ENCODE measurements at places on chromosomes 5 and 9.

DNA sequence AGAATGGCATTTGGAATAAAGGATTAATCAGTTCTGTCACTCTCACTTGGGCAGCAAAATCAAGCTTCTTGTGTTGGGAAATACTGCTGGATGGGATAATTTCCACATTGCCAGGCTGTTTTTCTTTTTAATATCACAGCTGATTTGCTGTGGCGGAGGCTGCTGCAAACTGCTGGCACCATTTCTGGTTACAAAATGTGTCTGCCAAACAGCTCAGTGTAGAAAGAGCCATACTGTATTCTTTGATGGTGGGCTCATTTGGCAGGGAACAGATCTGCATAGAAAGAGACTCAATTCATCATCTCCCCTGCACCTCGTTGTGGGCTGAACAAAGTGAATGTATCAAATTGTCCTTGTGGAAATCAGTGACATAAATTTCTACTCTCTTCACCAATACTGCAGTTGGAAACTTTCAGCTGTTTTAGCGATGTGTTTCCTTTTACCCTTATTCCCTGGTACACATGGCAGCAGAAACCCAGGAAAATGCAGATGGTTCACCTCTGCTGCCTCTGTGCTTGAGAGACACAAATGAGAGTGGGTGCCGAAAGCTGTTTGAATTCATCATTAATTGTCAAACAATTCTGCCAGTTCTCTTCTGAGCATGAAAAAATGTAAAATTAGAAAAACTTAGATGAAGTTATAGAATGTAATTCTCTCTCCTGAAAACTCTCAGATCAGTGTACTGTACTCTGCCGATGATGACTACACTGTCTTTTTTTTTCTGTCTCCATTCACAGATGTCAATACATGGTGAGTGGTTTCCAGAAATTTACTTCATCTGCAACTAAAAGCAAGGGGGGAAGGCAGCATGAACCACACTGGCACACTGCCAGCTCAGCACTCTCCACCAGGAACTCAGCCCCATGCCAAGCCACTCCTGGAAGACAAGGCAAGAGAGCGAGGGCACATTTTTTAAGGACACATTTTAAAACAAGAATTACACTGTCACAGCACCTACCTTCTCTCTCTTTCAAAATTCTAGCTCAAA lies 75.0 kb downstream of the HMHB1 start:
- DNase-seq: no peak

GRCh38 chr9:124355941-124356744 lies 59.1 kb downstream of the PSMB7 start:
- no peak for DNase-seq

DNA sequence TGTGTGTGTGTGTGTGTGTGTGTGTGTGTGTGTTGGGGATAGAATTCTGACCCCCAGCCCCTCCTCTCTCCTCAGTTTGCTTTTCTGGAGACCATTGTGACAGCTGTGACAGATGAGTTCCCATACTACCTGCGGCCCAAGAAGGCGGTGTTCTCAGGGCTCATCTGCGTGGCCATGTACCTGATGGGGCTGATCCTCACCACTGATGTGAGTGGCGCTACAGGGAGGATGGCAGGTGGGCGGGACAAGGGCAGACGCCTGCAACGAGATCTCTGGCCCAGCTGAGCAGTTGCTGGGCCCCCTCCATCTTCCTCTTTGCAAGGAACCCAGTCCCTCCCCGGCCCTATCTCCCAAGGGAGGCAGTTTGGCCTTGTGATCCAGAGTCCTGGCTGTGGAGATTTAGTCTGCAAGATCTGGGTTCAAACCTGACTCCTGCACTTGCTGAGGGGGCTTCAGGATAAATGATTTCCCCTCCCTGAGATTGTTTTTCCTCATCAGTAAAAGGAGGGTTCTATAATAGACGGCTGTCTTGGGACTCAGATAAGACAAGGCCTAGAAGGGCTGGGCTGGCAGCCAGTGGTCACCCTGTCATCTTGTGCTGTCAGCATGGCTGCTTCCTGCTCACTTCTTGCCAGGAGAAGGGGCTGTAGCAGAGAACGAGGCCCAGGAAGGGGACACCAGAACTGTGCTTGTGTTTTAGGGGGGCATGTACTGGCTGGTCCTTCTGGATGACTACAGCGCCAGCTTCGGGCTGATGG lies 14.1 kb downstream of the SLC6A7 start:
- no peak for DNase-seq

DNA sequence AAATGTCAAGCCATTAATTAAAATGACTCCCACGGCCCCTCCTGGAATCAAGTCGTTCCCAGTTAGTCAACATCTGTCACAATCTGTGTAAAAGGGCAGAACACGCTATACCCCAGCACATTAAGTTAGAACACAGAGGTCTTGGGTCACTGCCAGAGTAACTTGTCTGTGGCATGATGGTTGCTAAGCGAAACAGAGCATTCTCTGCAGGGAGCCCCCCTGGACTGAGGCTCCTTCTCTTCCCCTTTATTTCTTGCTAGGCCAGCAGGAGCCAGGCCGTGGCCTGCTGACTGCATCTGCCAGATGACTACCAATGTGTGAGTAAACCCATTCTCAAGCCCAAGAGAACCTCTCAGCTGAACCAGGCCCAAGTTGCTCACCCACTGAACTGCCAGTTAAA lies 51.9 kb upstream of the ZBED3 start:
- DNase-seq: no peak

DNA sequence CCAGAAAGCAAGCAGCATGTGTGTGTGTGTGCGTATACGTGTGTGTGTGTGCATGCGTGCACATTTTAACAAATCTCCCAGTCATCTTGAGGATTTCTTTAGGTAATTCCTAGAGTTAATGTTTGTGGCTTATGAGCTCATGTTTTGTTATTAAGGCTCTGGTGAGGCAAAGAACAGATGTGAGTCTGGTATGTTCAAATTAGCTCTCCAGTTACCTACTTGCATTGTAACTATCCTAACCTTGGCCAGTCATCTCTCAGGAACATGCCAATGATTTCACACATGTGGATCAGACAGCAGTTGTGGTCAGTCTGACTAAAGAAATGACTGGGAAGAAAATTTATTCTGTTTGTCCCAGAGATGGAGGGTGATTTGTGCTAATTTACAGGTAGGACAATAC lies 163.1 kb downstream of the IZUMO3 start:
- DNase-seq: no peak

DNA sequence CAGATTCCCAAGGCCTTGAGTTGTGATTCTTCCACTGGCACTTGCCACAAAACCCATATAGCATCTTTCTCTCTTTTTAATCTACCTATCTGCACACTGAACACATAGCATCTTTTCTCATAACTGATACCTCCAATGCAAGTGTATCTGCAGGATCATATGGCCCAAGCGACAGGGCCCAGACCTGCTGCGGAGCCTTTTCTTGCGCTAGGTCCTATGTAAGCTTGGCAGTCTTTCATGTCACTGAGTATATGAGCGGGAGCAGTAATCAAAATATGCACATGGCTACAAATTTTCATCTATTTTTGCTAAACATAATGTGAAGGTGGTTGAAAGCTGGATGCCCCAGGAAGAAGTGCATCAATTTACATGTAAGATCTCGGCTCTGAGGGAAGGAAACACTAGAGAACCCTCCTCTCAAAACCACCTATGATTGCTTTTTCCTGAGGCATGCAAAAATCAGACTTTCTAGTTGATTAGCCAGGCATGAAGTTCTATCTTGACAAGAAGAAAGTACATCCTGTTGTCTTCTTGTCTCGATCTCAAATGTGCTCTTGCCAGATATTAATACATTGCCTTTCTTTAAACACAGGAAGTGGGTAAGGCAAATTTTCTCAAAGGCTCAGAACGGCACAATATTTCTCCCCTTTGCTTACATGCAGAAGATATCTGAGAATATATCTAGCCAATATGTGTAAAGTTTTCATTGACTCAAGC lies 26.9 kb upstream of the CEMIP2 start:
- no peak for DNase-seq

DNA sequence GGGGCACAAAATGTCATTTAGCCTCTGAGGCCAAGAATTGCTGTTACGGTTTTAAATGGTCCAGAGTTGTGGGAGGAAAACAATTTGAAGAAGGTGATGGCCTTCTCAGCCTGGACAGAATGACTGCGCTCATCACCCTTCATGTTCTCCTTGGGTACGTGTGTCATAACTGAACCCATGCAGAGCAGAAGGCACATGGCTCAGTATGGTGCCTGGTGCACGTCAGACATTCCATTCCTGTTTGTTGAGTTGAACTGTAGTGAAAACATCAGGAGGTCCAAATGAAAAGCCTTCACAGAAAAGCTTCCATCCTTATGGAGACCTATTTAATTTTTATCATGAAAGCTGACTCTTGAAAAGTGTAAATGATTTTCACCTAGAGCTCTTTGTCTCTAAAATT lies 133.2 kb downstream of the CFAP90 start:
- no peak for DNase-seq

GRCh38 chr5:17680737-17681136 lies 46.5 kb downstream of the TAF11L14 start:
- no peak for DNase-seq

DNA sequence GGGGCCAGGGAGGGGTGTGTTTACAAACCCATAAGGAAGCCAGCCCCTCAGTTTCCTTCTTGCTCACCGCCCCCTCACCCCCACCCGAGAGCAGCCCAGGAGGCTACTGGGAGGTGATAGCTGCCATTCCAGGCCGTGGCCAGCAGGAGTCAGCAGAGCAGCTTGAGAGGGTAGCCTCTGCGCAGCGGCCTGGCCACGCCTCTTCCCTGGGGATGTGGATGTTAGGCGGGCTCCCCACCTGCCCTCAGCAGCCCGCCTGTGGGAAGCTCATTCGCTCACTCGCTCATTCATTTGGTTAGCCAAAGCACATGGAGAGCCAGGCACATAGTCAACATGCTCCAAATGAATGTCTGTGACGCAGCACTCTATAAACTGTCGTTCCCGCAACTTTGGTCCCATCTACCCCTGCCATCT lies 6.1 kb upstream of the DPM2 start:
- DNase-seq: peak; percentile 67

DNA sequence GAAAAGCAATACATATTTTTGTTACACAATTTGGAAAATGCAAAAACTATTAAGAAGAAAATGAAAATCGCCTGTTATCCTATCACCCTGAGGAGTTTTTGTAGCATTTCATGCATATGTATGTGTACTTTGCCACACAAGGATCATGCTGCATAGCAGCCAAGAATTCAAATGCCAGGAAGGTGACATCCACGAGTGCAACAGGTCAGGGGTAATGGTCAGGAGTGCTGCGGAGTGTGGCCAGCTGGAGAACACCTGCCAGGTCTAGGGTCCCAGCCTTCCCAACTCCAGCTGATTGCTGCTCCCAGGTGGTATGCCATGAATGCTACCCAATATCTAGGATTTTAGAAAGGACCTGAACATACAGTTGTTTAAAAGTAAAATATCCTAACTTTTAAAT lies 617.1 kb downstream of the PRELID2 start:
- DNase-seq: no peak

DNA sequence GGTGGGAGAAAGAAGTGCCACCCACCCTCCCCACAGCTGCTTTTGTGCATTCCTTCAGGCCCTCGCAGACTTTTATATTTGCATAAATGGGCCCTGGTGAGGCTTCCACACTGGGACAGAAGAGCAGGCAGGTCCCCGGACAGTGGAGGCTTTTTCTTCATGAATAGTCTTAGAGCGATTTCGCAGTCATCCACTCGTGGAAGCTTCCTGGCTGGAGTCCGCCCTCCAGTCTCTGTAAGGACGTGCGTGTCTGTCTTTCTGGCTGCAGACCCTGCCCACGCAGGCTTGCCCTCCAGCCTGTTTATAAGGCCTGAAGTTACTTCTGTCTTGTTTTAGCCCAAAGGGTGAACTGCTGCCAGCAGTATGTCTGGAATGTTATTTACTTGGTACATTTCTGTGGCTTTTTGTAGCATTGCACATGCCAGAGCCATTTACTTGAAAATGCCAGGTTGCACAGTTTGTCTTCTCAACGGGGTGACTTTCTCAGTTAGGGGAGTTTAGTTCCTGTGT lies 195.7 kb downstream of the AOPEP start:
- DNase-seq: no peak

DNA sequence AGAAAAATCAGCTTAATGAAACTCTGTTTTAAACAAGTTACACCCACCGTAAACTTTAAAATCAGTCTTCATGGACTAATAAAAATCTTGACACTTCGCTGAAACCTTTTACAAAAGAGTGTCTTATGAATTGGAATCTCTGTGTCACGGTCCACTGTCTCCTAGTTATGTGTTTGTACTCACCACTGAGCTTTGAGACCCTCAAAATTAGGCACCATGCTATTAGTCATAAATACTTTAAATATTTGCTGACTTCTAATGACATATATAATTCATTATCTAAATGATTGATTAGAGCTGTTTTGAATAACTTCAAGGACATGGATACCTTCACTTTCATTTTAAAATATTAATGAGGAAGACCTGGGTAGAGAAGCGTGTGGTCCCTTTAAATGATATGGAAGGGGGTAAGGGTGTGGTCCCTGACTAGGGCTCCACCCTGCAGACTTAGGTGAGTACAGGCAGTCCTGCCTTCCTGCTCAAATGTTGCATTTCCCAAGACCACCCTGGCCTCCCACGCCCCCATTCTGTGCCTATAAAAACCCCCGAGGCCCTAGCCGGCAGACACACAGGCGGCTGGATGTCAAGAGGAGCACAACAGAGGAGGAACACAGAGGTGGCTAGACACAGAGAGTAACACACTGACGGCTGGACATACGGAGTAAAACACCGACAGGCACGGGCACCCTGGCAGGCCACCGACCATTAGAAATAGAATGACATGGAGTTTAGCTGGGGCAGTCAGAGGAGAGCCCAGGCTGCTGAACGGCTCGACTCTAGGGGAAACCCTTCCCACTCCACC lies 179.0 kb upstream of the CDH9 start:
- no peak for DNase-seq

- DNase-seq: no peak
These were observed 44.8 kb upstream of the RNF130 start for GRCh38 chr5:180116077-180116999.

DNA sequence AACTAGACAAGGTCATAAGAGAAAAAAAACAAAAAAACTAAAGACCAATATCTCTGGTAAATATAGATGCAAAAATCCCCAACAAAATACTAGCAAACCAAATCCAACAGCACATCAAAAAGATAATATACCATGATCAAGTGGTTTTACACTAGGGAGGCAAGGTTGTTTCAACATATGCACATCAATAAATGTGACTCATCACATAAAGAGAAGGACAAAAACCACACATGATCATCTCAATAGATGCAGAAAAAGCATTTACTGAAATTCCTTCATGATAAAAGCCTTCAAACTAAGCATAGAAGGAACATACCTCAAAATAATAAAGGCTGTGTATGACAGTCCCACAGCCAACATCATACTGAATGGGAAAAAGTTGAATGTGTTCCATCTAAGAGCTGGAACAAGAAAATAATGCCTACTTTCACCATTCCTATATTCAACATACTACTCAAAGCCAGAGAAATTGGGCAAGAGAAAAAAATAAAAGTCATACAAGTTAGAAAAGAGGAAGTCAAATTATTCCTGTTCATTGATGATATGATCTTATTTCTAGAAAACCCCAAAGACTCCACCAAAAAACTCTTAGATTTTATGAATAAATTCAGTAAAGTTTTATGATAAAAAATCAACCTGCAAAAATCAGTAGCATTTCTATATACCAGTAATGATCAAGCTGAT lies 72.2 kb upstream of the FAM169A start:
- no peak for DNase-seq

Measured in stimulated activated CD4-positive, alpha-beta T cell treated with anti-CD3 and anti-CD28 coated beads, TNF-alpha, amount 100 ng/mL, for 48 hours (primary cell).